Stimulated activated CD8-positive, alpha-beta memory T cell treated with anti-CD3 and anti-CD28 coated beads, Interleukin-4, amount 100 ng/mL, for 4 hours (primary cell): ENCODE measurements at places on chromosomes 1 and 21.

DNA sequence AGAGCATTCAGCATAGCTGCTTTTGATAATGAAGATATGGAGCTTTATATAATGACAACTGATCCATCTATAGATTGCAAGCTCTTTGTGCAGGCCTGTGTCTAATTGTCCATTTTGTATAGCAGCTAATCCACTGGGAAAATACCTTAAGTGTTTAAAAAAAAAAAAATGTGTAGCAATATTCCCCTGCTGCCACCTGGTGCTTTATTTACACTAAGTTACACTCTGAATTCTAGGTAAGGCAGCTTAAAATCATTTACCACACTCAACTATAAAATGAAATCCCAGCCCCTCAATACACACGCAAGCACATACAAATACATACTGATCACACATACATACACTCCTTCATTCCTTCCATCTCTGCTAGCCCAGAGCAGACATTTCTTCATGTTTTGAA lies 49.1 kb upstream of the BCL9 start:
- DNase-seq: no peak

GRCh38 chr1:232611834-232612233 lies 18.1 kb downstream of the SIPA1L2 start:
- DNase-seq: no peak

- DNase-seq: no peak
Measured at GRCh38 chr1:243482141-243483022, 226.5 kb downstream of the SDCCAG8 start.

- no peak for DNase-seq
Measured at GRCh38 chr1:206029484-206029883, 5.8 kb upstream of the CTSE start.

GRCh38 chr1:116556289-116557006 lies 14.4 kb downstream of the CD58 start:
- peak; percentile 64 for DNase-seq

GRCh38 chr1:41353744-41354143 lies 7.5 kb upstream of the FOXO6 start:
- no peak for DNase-seq

GRCh38 chr21:36965720-36966065 lies 776 bp downstream of the HLCS start:
- DNase-seq: no peak

DNA sequence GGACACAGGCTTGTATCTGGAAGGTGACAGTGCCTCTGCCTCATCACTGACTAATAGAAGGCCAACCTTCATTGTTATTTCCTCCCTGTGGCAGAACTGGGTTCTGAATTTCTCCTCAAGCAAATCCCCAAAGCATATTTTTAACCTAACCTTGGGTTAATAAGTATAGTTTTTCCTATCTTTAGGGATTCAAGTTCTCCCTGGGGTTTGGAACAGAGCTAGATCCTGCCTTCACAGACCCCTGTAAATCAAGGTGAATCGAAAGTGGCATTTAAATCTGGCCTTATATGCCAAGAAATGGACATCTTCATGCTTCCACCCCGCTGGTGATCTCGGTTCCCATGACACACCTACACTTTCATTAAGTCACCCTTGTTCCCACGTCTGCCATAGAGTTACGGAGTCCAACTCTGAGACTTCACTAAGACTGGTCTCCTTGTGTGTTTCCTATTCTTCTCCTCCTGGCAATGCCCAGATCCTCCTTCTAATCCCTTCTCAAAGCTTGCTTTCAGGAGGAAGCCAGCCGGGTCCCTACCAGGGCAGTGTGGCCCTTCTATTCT lies 4.3 kb upstream of the CHI3L2 start:
- DNase-seq: no peak

DNA sequence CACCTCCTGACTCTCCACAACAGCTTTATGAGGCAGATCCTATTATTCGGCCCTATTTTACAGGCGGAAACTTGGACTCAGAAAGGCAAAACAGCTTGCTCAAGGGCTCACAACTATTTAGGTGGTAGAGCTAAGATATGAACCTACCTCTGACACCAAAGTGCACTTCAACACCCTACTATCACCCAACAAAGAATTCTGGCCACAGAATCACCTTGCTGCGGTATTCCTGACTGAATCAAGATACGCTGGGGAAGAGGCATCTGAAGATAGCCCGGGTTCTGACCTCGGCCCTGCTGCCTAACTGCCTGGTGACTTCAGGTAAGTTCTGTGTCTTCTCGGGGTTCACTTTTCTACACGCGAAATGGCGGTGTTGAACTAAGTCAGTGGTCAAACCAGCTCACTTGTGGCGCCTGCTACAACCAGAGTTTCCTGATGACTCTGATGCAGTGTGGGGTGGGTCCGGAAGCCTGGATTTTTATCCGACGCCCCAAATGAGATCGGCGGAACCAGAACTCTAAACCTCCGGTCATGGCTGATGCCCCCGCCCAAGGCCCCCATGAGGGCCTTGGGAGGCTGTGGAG lies 608 bp downstream of the PEF1 start:
- DNase-seq: no peak

GRCh38 chr1:59506952-59507351 lies 210.1 kb downstream of the FGGY start:
- no peak for DNase-seq

DNA sequence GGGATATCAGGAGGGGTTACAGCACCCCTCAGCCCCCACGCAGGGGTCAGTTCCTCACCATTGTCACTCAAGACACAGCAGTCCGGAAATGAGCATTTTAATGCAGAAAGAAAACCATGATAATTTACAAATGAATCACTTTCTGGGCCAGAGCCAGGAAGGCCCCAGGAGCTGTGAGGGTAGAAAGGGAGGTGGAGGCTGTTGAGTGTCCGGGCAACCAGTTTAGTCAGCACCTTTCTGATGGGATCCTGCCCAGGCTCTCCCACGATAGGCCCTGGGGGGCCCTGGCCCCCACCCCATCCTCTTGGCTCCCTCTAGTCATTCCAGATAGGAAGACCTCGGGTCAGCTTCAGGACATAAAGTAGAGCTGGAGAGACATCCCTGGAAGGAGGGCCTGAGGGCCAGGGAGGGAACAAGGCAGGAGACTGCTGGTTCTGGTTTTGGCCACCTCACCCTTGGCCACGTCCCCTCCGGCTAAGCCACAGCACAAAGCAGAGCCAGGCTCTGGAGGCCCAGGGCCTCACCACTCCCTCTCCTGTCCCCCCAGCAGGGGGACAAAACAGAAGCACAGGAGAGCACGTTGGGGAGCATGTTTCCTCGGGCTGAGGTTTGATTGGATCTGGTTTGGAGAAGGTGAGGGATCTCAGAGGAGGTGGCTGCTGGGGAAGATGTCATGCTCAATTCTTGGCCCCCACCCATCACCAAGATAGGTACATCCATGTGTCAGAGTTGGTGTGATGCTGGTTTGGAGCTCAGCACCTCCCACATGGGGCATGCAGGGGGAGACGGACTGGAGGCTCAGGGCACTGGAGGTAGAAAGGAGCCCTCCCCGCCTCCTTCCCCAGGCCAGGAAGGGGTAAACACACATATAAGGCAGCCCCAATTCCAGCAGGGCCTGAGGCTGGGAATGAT lies 20.6 kb downstream of the ETNK2 start:
- DNase-seq: no peak

DNA sequence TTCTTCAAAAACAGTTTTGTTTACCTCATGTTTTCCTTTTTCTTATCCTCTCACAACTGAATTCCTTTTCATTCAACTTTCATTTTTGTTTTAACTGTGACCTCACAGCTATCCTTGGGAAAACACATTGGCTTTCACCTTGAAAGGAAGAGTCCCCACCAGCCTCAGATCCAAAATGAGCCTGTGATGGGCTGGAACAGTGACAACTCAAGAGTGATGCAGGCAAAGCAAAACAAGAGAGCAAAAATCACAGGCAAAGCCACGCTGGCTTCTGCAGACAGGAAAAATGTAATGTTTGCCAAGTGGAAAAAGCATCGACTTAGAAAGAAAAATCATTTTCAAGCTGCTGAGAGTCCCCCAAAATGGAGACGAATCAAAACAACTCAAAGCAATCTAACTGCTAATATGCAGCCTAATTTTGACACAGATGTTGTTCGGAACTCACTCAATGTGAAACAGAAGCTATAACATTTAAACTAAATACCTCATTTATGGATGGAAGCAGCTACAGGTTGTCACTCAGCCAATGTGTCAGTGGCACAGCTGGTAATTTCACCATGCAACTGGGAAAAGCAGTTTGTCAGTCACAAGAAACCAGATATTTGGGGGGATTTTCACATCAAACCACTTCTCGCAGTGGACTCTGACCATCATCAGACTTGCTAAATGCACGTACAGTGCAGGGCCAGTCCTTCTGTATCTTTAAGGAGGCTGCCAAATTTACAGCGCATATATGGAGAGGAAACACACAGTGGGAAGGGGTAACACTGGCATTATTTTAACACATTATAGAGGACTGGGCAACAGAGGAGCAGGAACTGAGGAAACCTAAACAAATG lies 50.7 kb downstream of the ALG14 start:
- DNase-seq: no peak

- DNase-seq: peak; percentile 15
Measured at GRCh38 chr1:207049974-207050391, 1.0 kb downstream of the YOD1 start.

GRCh38 chr21:33802481-33802880 lies 113.1 kb downstream of the ATP5PO start:
- no peak for DNase-seq

- DNase-seq: peak; percentile 50
Measured at GRCh38 chr1:206684478-206685333, at the start of gene MAPKAPK2. Gene MAPKAPK2 (plus strand): TSS chr1:206684905. CDS start chr1:206685230, 325 bp downstream.

GRCh38 chr1:150106341-150106740 lies 38.8 kb downstream of the VPS45 start:
- no peak for DNase-seq

- DNase-seq: no peak
Measured at GRCh38 chr21:42375506-42375905, 9.2 kb upstream of the TFF1 start.

GRCh38 chr1:9047019-9047418 lies 20.8 kb upstream of the SLC2A7 start:
- DNase-seq: no peak

DNA sequence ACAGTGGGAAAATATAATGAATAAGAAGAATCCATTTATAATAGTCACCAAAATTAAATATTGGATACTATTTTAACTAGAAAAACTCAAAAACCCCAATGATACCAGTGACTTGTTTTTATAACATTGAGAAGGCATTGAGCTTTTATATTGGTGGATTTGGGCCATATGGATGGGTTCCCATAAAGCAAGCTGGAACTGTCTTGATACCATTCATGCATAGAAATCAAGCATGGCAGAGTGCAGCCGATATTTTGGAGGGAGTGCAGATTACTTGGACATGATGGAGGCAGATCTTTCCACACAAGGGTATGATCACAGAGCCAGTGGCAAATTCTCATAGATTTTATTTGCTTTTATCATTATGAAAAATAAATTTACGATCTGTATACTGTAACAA lies 3.8 kb upstream of the RWDD3 start:
- DNase-seq: no peak

GRCh38 chr21:45226540-45227326 lies 61.0 kb downstream of the POFUT2 start:
- DNase-seq: peak; percentile 19

GRCh38 chr1:221435504-221435904 lies 306.4 kb downstream of the DUSP10 start:
- DNase-seq: no peak

DNA sequence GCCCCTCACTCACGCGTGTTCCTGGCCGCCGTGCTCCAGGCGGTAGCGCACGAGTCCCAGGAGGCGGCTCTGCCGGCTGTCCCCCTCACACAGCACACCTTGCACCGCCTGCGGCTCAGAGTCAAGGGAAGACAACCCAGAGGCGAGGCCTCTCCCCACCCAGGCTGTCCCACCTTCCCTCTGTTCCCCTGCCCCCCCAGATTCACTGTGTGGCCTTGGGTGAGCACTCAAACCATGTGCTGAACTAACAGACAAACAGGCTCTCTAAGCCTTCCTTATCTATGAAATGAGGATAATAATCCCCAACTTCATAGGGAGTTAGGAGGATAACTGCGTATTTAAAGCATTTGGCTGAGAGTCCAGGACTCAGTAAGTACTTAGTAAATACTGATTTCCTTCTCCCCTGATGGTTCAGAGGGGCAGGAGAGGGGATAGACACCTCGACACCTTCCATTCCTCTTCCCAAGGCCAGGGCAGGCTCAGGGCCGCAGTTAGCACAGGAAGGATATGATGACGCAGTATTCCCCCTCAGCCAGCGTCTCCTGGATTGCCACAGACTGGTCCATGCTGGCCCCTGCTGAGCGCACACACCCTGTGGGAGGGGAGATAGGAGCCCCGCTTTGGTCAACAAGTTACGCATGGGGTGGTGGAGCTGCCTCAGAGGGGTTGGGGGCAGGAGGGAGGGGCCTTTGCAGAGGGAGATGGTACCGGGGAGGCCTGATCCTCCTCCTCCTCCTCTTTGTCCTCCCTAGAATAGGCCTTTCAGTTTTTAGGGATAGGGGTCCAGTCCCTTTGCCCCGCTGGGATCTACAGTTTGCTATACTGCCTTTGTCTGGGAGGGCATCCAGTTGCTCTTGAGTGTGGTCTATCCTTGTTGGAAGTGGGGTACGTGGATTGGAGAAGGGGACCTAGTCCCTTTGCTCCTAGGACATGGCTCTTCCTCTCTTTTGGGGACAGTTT lies 830 bp downstream of the INPP5B start:
- DNase-seq: no peak

DNA sequence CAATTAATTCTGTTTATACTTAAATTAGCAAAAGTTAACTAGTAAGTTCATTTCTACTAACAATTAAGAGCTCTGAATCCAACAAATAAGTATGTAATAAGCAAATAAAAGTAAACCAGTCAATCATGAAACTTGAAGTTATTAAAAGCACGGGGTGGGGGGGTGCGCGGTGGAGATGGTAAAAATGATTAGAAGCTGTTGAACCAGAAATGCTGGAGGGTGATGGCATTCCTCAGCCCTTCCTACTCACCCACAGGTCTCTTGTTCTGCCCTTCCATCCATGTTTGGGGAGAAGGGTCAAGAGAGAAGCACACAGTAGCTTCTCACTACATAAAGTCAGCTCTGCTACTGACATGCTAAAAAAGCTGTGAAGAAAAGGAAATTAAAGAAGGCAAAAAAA lies 63.5 kb downstream of the AKT3 start:
- no peak for DNase-seq

DNA sequence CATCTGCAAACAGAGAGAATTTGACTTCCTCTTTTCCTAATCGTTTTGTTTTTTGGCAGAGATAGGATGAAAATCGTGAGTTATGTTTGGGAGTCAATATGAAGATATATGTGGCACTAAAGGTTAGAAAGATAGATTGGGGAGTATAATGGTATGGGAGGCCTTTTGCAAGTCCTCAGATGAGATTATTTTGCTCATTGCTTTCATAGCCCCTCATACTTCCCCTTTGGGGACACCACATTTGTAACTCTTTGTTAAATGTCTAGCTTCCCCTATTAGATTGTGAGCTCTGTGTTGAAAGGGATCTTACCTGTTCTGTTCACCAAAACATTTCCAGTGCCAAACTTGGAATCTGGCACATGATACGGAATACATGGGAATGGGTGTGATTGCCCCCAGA lies 30.2 kb downstream of the RAVER2 start:
- no peak for DNase-seq

GRCh38 chr1:155897746-155898145 lies 13.4 kb downstream of the RIT1 start:
- DNase-seq: no peak
